D341Med (cell line): ENCODE measurements at places on chromosomes 11 and 22.

DNA sequence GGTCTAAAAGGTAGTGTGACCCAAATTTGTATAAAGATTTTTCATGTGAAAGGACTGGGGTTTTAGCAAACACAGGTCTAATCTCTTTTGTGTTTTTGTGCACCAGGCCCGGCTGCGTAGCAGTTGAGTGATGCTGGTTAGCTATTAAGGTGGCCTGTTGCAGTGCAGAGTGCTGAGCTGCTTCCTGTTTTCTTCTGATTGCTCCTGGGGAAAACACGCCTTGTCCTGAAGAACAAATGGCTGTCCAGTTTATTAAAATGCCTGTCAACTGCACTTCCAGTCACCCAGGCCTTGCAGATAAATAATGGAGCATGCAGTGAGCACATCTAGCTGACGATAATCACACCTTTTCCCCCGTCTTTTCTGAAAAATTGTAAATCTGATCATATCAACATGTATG lies 1.8 kb downstream of the SRSF8 start:
- peak; percentile 73 for DNase-seq

- DNase-seq, result peak; percentile 50
Observed at GRCh38 chr11:119315131-119316015, 1.6 kb downstream of the MCAM start.

DNA sequence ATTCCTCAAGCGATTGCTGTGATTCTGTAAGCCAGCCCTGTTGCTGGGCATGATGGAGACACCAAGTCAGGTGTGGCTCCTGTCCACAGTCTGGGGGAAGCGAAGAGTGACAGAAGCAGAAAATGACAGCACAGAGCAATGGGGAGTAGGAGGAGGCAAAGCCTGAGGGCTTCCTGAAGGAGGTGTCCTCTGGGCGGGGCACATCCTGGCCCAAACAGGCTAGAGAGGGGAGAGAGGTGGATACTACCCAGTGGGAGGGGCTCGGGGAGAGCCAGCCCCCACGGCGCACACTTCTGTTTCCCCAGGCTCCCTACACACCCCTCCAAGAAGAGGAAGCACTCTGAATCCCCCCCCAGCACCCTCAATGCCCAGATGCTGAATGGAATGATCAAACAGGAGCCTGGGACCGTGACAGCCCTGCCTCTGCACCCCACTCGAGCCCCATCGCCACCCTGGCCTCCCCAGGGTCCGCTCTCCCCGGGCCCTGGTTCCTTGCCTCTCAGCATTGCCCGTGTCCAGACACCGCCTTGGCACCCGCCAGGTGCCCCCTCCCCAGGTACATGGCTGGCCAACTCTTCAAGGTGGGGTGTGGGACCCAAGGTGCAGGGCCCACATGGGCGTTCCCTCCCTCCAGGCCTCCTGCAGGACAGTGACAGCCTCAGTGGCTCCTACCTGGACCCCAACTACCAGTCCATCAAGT lies 18.9 kb downstream of the MYRF start:
- DNase-seq, result no peak

- no peak for DNase-seq
Observed at GRCh38 chr22:35053060-35053835, 12.7 kb upstream of the ISX start.

DNA sequence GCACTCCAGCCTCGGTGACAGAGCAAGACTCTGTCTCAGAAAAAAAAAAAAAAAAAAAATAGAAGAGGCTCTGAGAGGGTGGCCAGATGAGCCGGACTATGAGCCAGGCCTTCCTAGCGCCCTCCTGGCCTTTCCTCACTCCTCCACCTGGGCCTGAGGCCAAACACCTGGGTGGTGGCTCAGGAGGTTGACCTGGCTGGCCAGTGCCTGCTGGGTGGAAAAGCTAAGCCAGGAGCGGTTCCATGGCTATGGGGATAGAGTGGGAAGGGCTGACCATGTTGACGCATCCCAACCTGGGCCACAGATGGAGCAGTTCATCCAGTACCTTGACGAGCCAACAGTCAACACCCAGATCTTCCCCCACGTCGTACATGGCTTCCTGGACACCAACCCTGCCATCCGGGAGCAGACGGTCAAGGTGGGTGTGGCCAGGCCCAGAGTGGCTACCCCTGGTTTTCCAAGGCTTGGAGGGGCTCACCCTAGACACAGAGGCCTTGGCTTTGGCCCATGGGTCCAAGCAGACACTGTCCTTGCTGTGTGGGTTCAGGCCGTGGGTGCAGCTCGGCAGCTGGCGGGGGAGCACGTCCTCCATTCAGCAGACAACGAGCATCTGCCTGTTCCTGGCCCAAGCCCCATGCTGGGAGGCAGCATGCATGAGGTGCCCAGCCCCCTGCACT lies 7.6 kb downstream of the SCYL1 start:
- DNase-seq, result no peak

- DNase-seq, result no peak
Observed at GRCh38 chr22:21101877-21102638, 56.3 kb downstream of the LRRC74B start.

GRCh38 chr22:26585104-26585790 lies 4.7 kb downstream of the TPST2 start:
- peak; percentile 73 for DNase-seq
